C1 segment of cervical spinal cord (tissue), 14 donors: ENCODE measurements at places on chromosomes 6 and 20.

DNA sequence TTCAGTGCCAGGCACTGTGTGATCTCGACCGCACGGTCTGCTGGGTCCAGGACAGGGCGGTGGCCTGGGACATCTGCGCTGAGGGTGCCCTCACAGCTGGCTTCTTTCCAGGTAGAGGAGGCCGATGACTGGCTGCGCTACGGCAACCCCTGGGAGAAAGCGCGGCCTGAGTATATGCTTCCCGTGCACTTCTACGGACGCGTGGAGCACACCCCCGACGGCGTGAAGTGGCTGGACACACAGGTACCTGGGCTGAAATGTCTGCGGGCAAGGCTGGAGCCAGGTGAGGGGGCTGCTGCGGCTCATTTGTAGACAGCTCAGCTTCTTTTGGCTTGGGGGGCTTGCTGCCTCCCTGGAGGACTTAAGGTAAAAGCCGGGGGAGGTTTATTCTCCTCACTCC is 26.6 kb downstream of the PYGB start:
- DNase-seq, result no peak

- no peak for DNase-seq
These were observed 622.3 kb upstream of the ADGRB3 start for GRCh38 chr6:68012822-68013221.

DNA sequence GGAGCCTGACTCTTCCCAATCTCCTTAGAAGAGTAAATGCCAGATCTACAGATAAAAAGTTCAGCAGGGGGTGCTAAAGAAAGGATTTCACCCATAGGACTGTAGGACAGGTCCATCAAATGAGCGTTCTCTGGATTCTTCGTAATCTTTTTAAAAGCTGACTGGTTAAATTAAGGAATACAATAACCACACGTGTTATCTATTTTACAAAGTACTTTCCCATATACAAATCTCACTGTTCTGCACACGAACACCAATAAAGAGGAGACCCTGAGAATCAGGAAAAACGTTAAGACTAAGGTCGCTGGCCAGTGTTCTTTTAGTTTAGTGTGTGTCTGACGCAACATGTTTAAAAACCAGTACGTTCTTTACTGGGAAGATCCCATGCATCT is 542 bp downstream of the TUBE1 start:
- no peak for DNase-seq

- no peak for DNase-seq
These were observed 273.4 kb downstream of the TSHZ2 start for GRCh38 chr20:53245574-53245973.

- no peak for DNase-seq
These were observed 394 bp downstream of the AKAP12 start for GRCh38 chr6:151240036-151240685.

DNA sequence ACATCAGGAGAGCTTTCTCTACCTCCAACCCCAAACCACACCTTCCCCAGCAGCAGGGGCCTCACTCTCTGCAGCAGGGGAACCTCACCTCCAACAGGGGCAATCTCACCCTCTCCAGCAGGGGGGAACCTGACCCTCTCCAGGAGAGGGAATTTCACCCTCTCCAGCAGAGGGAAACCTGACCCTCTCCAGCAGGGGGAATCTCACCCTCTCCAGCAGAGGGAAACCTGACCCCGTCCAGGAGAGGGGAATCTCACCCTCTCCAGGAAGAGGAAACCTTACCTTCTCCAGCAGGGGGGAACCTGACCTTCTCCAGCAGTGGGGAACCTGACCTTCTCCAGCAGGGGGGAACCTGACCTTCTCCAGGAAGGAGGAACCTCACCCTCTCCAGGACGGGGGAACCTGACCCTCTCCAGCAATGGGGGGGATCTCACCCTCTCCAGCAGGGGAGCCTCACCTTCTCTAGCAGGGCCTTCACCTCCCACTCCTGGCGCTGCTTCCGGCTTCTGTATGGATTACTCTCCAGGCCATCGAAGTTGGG is 3.1 kb downstream of the B3GALT4 start:
- no peak for DNase-seq

- DNase-seq, result no peak
These were observed 63.4 kb downstream of the CNBD2 start for GRCh38 chr20:36031806-36032205.
